Right cardiac atrium (tissue), 5 donors: ENCODE measurements at places on chromosomes 6 and 20.

DNA sequence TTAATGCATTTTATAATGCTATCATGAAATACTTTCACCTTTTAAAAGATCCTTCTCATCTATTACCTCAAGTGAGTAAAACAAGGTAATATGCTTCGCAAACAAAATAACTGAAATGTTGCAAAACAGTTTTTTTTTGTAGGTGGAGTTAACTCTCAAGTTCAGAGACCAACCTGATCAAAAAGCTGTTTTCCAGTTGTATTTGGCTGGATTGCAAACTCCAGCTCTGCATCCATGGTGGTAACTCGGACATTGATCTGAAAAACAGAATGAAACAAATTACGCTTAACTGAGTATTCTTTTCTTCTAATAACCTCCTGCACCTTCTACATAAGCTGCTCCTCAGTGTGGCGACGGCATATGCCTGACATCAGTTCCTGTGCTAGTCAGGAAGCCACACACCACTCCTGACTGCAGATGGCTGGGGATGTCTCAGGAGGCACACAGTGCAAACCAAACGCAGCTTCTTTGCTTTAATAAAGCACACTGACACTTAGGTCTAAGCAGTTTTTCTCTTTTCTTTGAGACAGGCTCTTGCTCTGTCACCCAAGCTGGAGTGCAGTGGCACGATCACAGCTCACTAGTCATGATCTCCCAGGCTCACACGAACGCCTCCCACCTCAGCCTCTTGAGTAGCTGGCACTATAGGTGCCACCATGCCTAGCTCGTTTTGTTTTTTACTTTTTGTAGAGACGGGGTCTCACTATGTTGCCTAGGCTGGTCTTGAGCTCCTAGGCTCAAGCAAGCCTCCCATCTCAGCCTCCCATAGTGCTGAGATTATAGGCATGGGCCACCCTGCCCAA is 29.9 kb downstream of the EZR start:
- no peak for DNase-seq

GRCh38 chr20:63033794-63034709 is 27.3 kb upstream of the BHLHE23 start:
- DNase-seq: no peak

DNA sequence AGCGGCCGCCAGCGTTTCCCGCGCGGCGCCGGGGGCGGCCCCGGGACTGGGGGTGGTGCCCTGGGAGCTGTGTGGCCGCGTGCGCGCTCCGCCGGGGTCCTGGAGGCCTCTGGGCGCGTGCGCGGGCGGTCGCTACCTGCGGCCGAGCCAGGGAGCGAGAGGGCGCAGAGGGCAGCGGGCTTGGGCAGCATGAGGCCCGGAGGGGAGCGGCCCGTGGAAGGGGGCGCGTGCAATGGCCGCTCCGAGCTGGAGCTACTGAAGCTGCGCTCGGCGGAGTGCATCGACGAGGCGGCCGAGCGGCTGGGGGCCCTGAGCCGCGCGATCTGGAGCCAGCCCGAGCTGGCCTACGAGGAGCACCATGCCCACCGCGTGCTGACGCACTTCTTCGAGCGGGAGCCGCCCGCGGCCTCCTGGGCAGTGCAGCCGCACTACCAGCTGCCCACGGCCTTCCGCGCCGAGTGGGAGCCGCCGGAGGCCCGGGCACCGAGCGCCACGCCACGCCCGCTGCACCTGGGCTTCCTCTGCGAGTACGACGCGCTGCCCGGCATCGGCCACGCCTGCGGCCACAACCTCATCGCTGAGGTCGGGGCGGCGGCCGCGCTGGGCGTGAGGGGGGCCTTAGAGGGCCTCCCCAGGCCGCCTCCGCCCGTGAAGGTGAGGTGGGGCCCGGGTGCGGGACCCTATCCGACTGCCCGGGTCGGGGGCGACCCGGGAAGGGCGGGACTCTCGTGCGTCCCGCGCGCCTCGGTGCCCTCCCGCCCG is at the start of gene PM20D2:
Gene PM20D2 (plus strand): TSS at position 100 of the 762 bp plus-strand sequence. CDS start 90 bp downstream, at position 190.
- peak; percentile 87 for DNase-seq

GRCh38 chr6:22530506-22530905 is 38.9 kb upstream of the HDGFL1 start:
- no peak for DNase-seq

- no peak for DNase-seq
Observed at GRCh38 chr6:1572892-1573291, 36.8 kb upstream of the FOXC1 start.

DNA sequence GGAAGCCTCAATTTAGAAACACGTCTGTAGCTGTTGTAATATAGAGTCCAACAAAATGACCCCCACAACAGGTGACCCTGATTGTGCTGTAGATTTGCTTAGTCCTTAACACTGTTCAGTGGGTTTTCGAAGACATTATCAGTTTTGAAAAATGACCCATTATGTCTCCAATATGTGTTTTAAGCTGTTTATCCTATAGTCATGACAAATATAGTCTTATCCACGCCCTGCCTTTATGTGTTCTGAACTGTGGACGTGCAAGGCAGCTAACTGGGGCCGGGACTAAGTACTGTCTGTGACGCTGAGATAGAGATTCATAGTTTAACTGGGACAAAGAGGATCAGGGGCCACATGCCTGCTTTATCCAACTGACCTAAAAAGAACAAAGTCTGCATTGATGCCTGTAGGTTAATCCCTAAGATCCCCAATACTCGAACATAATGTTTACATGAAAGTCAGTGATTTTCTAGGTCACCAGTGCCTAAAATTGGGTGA is 192.4 kb downstream of the CD83 start:
- DNase-seq: no peak

GRCh38 chr6:52887910-52888524 is 21.5 kb downstream of the GSTA3 start:
- DNase-seq: no peak

DNA sequence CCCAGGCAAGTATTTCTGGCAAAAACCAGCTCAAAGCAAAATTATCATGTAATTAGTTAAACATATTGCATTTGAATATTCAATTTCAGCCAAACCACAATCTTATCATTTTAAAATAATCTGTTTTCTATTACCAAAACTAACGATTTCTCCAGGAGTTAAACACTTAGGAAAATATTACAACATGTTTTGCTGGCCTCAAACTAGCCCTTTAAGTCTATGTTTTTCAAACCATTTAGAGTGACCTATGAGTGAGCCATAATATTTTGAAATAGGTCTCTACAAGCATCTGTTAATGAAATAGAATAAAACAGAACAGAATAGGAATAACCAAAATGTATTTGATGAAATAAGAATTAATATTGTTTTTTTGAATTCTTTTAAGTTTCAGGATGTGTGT is 370.9 kb downstream of the COL12A1 start:
- DNase-seq: no peak

- DNase-seq: no peak
Observed at GRCh38 chr6:159082039-159082815, 37.4 kb upstream of the TAGAP start.

GRCh38 chr20:5757949-5758348 is 7.7 kb downstream of the SHLD1 start:
- DNase-seq: no peak

GRCh38 chr20:9185511-9185910 is 116.6 kb downstream of the PLCB4 start:
- DNase-seq: no peak

DNA sequence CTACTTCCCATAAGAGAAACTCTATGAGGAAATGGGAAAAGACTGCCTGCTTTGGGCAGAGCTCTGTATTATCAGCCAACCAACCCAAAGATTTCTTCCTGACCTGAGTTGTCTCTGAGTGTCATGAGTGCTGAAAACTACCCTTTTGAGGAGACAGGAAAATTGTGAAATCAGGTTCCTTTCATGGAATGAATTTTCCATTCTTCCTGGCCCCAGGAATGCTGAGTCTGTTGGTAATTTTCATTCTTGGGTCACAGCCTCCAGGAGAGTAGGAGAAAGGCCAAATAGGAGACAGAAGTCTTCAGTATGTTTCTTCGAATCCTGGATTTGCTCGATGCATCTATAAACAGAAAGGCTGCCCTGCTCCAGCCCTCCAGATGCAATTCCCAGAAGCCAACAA is 53.6 kb downstream of the SCML4 start:
- no peak for DNase-seq

DNA sequence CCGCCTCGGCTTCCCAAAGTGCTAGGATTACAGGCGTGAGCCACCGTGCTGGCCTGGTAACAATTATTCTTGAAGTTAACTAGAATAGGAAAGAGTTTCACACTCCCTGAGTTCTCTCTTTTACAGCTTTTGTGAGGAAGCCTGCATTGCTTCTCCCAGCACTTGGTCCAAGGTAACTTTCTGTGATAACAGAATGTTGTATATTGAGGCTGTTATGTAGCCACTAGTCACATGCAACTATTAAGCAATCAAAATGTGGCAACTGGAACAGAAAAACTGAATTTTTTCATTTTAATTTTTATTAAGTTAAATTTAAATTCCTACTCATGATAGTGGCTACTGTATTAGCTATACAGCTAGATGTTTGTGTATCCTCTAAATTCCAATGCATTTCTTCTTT is 2.5 kb downstream of the TRIM38 start:
- no peak for DNase-seq

DNA sequence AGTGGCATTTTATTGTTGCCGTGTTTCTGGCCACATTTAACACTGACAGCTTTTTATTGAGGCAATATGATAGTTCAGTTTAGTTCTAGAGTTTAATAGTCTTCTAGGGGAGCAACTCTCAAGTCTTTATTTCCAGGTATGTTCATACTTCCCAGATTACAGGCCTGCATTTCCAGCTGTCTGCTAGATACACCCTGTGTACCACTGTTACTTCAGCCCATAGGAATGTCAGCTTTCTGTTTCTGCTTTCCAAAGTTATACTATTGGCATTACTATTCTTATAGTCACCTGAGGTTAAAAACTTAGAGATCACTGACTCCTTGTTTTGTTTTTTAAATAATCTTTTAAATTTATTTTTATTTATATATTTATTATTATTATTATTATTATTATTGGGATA is 7.6 kb downstream of the ZNF451 start:
- no peak for DNase-seq

GRCh38 chr20:5991623-5992441 is 41.4 kb downstream of the MCM8 start:
- DNase-seq: no peak

- DNase-seq: no peak
Observed at GRCh38 chr20:62923669-62924441, 2.5 kb downstream of the DIDO1 start.

- no peak for DNase-seq
Observed at GRCh38 chr6:108598305-108598863, 37.7 kb downstream of the FOXO3 start.

- DNase-seq: no peak
Observed at GRCh38 chr6:155235087-155235486, 28.7 kb upstream of the CLDN20 start.

DNA sequence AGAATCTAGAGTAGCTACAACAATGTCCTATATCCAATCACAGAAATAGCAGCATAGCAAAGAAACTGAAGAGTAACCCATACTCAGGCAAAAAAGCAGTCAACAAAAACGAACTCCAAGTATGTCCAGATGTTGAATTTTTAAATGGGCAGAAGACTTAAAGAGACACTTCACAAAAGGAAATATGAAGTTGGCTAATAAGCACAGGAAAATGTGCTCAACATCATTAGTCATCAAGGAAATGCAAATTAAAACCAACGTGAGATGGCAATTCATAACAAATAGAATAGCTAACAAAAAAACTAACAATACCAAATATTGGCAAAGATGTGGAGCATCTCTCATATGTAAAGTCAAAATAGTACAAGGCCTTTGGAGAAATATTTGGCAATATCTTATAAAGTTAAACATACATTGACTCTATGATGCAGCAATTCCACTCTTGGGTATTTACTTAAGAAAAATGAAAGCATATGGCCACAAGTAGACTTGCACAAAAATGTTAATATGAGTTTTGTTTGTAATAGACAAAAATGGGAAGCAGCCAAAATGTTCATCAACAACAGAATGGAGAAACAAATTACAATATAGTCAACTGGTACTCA is 37.7 kb downstream of the FRK start:
- no peak for DNase-seq

DNA sequence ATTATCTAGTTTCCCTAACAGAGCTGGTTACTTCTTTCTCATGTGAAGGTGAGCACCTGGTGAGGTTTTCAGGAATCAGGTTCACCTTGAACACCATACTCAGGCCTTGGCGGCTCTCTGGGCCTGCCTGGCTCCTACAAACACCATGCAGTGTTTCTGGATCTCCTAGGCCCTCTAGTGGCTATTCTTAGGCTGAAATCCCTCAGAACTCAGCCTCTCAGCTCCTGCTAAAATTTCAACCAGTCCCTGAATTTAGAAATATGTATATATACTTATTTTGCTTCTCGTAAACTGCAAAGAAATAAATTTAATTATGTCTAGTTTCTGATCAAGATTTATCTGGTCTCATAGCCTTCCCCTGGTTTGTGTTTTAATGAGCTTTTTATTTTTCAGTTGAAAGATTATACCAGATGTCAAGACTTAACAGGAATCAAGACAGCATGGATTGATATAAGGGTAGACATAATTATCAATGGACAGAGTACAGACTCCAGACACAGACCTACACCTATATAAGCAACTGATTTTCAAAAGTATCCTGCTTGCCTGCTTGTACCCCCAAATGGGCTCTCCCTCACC is 55.9 kb downstream of the ANKEF1 start:
- peak; percentile 69 for DNase-seq

DNA sequence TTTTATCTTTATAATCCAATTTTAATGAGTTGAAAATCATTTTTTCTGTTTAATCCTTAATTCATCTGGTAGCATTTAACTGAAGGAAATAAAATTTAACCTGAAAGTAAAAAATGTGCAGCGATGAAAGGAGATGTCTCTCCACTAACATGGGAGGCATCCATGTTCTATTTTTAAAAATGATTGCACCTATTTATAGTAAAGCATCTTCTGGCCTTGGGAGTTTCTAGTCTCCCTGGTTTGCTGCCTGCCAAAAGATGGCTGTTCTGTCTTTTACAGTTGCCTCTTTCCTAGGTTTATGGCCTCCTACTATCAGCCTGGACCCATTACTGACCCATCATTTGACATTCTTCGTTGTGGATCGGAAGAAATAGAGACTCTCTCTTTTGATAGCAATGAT is 143.0 kb downstream of the B3GAT2 start:
- no peak for DNase-seq

DNA sequence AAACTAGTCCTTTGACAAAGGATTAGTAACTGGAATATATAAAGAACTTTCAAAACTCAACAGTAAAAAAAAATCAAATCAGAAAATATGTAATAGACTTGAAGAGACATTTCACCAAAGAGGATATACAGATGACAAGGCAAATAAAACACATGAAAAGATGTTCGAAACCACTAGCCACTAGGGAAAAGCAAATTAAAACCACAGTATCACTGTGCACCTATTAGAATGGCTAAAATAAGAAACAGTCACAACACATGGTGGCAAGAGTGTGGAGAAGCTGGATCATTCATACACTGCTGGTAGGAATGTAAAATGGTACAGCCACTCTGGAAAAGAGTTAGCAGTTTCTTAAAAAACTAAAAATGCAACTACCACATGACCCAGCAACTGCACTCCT is 14.9 kb downstream of the ZBTB2 start:
- no peak for DNase-seq

DNA sequence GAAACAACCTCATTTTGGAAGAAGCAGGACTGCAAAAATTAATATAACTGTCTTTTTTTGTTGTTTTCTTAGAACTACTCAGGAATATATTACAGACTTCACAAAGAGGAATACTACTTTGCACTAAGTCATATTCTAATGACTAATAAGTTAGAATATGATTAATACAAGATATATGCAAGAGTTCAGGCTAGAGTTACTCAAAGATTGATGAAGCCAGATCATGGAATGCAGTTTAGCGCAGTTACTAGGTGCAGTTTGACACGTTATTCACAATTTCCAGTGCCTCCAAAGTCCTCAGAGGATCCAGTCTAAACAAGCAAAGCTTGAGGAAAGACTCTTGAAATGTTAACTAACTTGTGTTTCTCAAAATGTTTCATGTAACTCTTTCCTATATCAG is 1.2 kb upstream of the MYCT1 start:
- no peak for DNase-seq
